H9 (cell line): ENCODE measurements at places on chromosomes 2 and 18. TPM values are rescaled to one million over a fixed set of nuclear protein-coding genes. Genes with fewer than 3 reads are reported as not detected.

DNA sequence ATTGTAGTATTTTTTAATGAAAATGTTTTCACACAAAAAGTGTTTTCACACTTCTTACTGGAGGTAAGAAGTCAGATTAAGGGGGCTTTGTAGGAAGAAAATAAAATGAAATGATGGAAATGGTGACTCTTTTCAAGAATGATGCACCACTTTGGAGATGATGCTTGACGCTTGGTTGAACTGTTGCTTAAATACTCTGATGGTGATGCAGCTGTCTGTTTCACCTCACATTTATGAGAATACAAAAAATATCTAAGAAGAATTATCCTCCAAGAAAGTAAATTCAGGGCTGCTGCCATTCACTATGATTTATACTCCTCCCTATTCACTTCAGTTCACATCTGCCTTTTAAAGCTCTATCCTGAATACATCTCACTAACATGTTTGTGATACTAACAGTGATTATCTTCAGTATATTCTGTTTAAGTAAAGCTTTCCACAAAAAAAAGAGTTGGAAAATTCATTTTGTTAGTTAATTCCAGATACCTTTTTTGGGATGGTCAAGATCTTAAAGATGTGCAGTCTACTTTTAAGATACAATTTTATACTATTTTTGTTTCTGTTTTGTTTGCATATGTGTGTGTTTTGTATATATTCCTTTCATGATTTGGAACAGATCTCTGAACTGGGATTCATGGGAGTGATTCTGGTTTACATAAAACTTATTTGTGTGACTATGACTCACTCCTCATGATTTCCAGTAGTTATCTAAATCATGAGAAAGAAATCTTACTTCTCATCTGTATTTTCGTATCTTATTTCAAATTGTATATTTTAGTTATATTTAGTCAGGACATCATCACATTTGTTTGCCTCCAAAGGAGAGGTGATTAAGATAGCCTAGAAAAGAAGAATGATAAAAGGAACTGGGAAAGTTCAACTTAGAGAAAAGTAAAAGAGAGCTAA, 53.1 kb downstream of the SLC39A10 start:
- no peak overlapping the region for H3K27ac ChIP-seq
- H3K4me3 ChIP-seq = no peak overlapping the region
- H3K27me3 ChIP-seq = no peaks in the 10 kb centered on the region
- peaks cover 16% of the 10 kb centered on the region; the same call in 2 of the 3 replicates for H3K36me3 ChIP-seq
- H3K4me1 ChIP-seq = no peaks in the 10 kb centered on the region

Gene LHCGR
- 0.33 and 0.44 TPM in 2 replicates for total RNA-seq

DNA sequence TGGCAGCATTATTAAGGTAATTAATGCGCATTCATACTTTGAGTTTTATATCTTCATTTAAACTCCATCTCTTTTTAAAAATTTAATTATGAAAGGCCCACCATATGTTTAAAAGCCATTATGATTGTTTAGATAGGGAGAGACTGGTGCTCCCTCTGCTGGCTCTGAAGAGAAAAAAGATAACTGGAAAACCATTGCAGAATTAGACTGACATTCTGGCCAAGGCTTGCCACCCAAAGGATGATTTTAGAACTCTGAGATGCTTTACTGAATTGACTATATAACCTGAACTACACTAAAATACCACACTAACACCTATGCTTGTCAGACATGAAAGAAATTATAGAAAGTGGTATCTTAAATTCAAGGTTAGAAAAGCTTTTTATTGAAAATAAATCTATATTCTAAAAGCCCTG, 127.6 kb upstream of the SPOPL start:
- H3K4me3 ChIP-seq = no peak overlapping the region
- no peak overlapping the region for H3K27ac ChIP-seq
- no peak for DNase-seq
- no peaks in the 10 kb centered on the region for H3K27me3 ChIP-seq
- H3K4me1 ChIP-seq = no peaks in the 10 kb centered on the region

Gene POTEJ
- not detected in 2 replicates for total RNA-seq

- H3K36me3 ChIP-seq = no peaks in the 10 kb centered on the region; the same call in 2 of the 3 replicates
- H3K27me3 ChIP-seq = no peaks in the 10 kb centered on the region
- no peaks in the 10 kb centered on the region; the same call in 1 of the 2 replicates for H3K4me1 ChIP-seq
- no peak overlapping the region for H3K27ac ChIP-seq
Measured at GRCh38 chr18:69949538-69949936, 1.9 kb upstream of the CD226 start.

Gene LYPD6
- 3.0 and 3.2 TPM in 2 replicates for total RNA-seq

DNA sequence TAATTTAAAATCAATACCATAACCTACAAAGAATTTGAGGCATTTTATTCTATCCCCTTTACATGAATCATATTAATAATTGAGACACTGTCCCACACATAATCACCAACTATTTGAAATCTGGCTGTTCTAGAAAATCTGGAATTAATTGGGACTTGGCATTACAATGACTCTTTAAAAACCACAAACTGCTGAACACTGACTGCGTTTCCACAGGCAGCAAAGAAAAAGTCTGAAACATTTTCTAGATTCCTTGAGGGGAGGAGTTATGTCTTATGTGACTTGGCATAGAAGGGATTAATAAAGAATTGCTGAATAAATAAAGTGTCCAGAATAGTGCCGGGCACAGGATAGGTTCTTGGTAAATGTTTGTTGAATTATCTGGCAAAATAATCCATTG, 61.4 kb downstream of the GPR39 start:
- H3K4me1 ChIP-seq = no peaks in the 10 kb centered on the region
- no peak overlapping the region for H3K27ac ChIP-seq
- H3K36me3 ChIP-seq = no peaks in the 10 kb centered on the region
- no peaks in the 10 kb centered on the region for H3K27me3 ChIP-seq
- no peak overlapping the region for H3K4me3 ChIP-seq
